ENCODE measurements at places on chromosomes 7 and 10. TPM values are rescaled to one million over a fixed set of nuclear protein-coding genes. Genes with fewer than 3 reads are reported as not detected.

The AKR1C4 gene
- not detected for total RNA-seq

DNA sequence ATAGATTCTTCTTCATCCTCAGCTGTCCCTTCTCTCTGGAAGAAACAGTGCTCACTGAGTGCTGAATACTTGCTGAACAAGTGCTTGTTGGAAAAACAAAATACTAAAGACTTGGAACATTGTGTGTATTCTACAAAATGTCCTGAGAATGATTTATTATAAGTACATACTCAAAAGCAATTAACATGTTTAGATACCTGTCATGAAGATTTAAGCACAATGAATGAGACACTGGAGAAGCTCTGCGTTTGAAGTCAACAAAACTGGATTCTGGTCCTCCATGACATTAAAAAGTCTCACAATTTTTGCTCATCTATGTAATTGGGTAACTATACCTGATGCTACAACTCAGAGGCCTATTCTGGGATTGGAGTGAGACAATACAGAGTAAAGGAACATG, 34.8 kb upstream of the LAMB1 start:
- H3K4me1 ChIP-seq, result no peaks in the 10 kb centered on the region
- no peak overlapping the region for H3K27ac ChIP-seq
- no peaks in the 10 kb centered on the region for H3K36me3 ChIP-seq
- DNase-seq, result no peak
- H3K27me3 ChIP-seq, result no peaks in the 10 kb centered on the region
- no peak overlapping the region for H3K4me3 ChIP-seq

The ADCYAP1R1 gene
- 88.8 TPM for total RNA-seq

DNA sequence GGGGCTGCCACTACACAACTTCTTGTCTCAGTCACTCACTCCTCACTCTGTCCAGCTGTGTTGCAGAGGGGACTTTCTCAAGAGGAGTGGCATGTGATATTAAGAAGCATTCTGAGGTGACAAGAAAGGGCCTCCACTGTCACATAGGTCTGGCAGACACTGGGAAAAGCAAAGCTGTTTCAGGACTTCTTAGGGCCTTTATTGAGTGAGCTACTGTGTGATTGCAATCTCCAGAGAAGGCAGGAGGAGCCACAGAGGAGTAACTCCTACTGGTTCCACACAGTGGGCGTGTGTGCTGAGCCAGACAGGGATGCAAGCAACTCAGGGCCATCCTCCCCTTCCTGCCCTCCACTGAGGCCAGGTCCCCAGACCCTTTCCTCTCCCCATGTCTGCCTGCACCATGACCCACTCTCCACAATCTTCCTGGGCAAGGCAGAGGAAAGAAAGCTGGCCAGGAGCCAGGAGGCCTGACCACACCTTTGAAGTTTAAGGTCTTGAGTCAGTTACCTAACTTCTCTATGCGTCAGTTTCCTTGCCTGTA, 262.0 kb upstream of the ZMIZ1 start:
- no peak for DNase-seq
- H3K27me3 ChIP-seq, result no peaks in the 10 kb centered on the region
- H3K27ac ChIP-seq, result no peak overlapping the region

The CACNB2 gene
- total RNA-seq, result 32.7 TPM

DNA sequence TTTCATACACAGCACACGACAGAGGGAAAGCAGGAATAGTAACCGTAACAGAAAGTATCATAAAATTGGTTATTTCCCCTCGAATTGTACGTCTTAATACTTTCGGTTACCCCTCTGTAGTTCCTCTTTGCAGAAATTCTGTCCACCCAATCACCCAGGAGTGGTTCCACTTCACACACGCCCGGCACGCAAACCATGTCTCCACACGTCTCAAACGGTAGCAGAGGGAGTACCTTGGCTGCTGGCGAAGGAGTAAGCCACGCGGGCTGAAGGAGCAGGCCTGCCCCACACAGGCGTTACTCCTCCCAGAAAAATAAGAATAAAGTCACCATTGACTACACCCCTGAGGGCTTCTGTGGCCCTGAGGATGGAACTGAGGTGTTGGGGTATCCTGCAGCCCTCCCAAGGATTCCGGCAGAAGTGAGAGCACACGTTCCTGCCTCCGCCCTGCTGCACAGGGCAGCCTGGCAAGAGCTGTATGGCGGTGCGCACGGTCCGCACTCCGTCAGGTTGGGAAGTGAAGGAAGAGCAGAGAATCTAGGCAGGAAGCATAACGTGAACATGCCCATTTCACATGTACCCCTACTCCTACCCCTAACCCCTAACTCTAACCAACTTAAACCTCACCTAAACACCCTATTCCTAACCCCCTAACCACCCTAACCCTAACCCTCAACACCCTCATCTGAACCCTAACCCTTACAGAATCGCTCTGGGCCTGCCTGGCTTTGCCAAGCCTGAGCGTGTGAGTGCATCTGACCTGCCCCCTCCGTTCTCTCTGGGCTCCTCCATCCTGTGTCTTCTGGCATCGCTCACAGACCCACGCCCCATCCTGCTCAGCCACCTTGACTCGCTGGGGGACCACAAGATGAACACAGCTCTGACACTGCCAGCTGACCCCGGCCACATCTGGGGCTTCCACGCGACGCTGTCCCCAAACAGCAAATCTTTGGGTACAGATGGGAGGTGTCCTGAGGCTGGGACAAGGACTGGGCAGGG, 18.2 kb downstream of the GPR146 start:
- DNase-seq, result no peak
- H3K27ac ChIP-seq, result no peak overlapping the region
- H3K27me3 ChIP-seq, result peaks cover 3% of the 10 kb centered on the region

DNA sequence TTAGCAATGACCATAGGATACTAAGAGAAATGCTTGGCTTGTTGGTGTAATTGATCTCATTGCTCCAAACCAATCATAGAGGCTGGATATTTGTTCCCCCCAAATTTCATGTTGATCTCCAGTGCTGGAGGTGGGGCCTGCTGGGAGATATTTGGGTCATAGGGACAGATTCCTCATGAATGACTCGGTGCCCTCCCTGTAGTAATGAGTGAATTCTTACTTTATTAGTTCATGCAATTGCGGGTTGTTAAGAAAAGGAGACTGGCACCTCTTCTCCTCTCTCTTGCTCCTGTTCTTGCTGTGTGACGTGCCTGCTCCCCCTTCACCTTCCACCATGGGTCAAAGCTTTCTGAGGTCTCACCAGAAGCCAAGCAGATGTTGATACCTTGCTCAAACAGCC, 630.1 kb downstream of the CALN1 start:
- no peak overlapping the region for H3K27ac ChIP-seq
- no peak overlapping the region for H3K4me3 ChIP-seq
- no peaks in the 10 kb centered on the region for H3K27me3 ChIP-seq

DNA sequence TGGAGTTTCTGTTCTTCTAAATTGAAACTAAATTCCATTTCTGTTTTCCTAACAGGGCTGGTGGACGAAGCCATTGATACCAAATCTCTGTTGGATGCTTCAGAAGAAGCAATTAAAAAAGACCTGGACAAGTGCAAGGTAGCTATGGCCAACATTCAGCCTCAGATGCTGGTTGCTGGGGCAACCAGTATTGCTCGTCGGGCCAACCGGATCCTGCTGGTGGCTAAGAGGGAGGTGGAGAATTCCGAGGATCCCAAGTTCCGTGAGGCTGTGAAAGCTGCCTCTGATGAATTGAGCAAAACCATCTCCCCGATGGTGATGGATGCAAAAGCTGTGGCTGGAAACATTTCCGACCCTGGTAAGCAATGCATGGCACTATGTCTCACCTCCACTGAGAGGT, 45.6 kb downstream of the AP3M1 start:
- no peak overlapping the region for H3K4me3 ChIP-seq
- no peak for DNase-seq
- H3K4me1 ChIP-seq, result peaks cover 3% of the 10 kb centered on the region
- H3K36me3 ChIP-seq, result peaks cover 48% of the 10 kb centered on the region

The FBXL15 gene
- total RNA-seq, result 14.7 TPM

GRCh38 chr10:91908337-91909116, 759 bp downstream of the FGFBP3 start:
- peaks cover 3% of the 10 kb centered on the region for H3K36me3 ChIP-seq
- H3K4me3 ChIP-seq, result peak overlapping the region; percentile 78
- DNase-seq, result peak; percentile 81
- H3K4me1 ChIP-seq, result peaks cover 8% of the 10 kb centered on the region

The MYO3A gene
- 4.5 TPM for total RNA-seq

DNA sequence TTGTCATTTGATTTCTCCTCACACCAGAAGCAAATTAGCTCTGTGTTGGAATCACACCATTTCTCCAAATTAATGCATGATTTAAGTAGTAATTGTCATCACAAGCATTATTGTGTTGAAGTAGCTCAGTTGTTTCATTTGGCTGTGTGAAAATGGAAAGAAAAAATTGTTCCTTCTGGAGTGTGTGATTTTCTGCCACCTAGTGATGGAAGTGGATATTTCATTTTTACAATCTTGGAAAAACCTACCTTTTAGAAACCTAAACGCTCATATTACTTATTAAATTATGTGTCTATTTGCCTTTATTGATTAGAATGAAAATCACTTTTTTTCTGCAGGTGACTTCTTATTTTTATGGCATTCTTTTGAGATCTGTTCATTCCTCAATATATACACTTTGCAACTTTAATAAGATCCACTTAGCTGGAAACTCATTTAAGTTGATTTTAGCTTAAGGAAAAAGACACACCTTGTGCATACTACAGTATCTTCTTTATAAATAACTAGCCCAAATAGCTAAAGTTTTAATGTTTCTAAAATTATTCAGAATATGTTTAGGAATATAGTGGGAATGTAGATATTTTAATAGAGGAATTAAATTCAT, 50.0 kb downstream of the SRI start:
- no peak overlapping the region for H3K27ac ChIP-seq
- no peaks in the 10 kb centered on the region for H3K4me1 ChIP-seq
- DNase-seq, result peak; percentile 80
- H3K4me3 ChIP-seq, result no peak overlapping the region
- H3K27me3 ChIP-seq, result no peaks in the 10 kb centered on the region
- no peaks in the 10 kb centered on the region for H3K36me3 ChIP-seq

The CYP2C18 gene
- 0.17 TPM for total RNA-seq

DNA sequence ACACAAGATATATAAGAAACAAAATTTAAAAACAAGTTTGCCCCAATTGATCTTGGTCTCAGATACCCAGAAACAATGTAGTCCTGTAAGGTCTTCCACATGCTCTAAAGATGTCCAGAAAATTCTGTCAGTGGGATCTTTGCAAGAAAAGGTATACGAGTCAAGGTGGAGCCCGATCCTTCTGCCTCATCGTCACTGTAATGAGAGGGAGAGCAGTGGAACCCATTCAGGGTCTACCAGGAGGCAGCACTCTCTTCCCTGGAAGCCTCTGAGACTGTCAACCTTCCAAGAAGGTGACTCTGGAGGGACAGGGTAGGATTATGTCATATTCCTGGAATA, 112.8 kb downstream of the JCAD start:
- no peak overlapping the region for H3K4me3 ChIP-seq
- H3K27me3 ChIP-seq, result no peaks in the 10 kb centered on the region
- peak overlapping the region; percentile 29 for H3K27ac ChIP-seq

GRCh38 chr10:92598321-92598720, 5.4 kb downstream of the KIF11 start:
- no peak for DNase-seq
- H3K27me3 ChIP-seq, result no peaks in the 10 kb centered on the region
- no peaks in the 10 kb centered on the region for H3K4me1 ChIP-seq
- H3K27ac ChIP-seq, result no peak overlapping the region
- no peaks in the 10 kb centered on the region for H3K36me3 ChIP-seq
- no peak overlapping the region for H3K4me3 ChIP-seq

DNA sequence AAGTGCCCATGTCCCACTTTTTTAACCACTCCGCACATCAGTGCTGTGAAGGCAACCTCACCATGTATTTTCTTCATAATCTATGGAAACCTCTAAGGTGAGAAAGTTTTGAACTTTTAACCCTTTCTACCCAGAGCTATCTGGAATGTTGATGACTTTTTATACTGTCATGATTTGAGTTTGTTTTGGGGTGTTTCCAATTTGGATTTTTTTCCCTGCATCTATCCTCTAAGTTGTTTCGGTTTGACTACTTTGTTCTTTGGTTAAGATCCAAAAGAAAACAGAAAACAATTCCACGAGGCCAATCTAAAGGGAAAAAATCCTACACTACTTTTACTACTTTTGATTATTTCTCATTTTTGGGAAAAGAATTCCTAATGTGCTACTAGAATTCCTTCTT, 279.7 kb downstream of the USP6NL start:
- peaks cover 36% of the 10 kb centered on the region for H3K4me1 ChIP-seq
- H3K36me3 ChIP-seq, result peaks cover 12% of the 10 kb centered on the region
- no peaks in the 10 kb centered on the region for H3K27me3 ChIP-seq
- no peak for DNase-seq
- peak overlapping the region; percentile 10 for H3K27ac ChIP-seq

- H3K27me3 ChIP-seq, result no peaks in the 10 kb centered on the region
- no peak for DNase-seq
- H3K36me3 ChIP-seq, result peaks cover 93% of the 10 kb centered on the region
- H3K4me3 ChIP-seq, result no peak overlapping the region
- H3K4me1 ChIP-seq, result no peaks in the 10 kb centered on the region
These were observed 9.2 kb downstream of the CPSF4 start for GRCh38 chr7:99447943-99448342.

DNA sequence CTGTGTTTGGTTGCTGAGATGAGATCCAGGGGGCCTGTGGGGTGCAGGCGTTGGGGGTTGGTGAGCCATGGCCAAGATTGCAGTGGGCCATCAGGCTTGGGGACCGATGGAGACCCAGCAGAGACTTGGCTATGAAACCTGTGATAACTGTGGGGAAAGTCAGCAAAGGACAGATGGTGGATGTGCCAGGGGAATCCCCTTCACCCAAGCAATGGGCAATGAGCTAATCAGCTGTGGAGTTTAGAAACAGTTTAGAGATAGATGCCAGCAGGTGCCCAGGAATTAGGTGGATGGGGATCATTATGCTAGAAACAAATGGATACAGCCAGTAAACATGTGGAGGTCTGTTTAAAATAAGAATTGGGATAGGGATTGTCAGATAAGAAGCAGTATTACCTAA, 151.4 kb upstream of the FERD3L start:
- H3K27ac ChIP-seq, result no peak overlapping the region
- H3K4me1 ChIP-seq, result no peaks in the 10 kb centered on the region
- H3K36me3 ChIP-seq, result no peaks in the 10 kb centered on the region
- no peaks in the 10 kb centered on the region for H3K27me3 ChIP-seq
- no peak overlapping the region for H3K4me3 ChIP-seq

GRCh38 chr10:129614341-129614740, 147.3 kb downstream of the MGMT start:
- H3K4me1 ChIP-seq, result no peaks in the 10 kb centered on the region
- H3K27ac ChIP-seq, result no peak overlapping the region
- no peak overlapping the region for H3K4me3 ChIP-seq
- H3K27me3 ChIP-seq, result no peaks in the 10 kb centered on the region
- no peak for DNase-seq
- no peaks in the 10 kb centered on the region for H3K36me3 ChIP-seq

DNA sequence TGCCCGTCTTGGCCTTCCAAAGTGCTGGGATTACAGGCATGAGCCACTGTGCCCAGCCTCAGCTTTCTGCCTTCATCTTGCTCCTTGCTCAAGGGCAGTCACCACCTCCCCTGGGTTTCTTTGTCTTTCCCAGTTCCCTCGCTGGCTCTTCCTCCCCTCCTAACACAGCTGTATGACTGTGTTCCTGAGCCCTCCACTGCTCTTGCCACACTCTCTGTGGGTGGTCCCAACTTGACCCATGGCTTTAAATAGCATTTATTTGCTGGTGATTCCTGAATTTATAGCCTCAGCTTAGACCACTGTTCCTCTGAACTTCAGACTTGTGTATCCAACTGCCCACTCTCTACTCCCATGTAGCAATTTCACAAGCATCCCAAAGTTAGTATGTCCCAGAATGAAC, 181.3 kb downstream of the BAMBI start:
- H3K4me3 ChIP-seq, result no peak overlapping the region
- peaks cover 3% of the 10 kb centered on the region for H3K4me1 ChIP-seq
- no peak for DNase-seq
- H3K36me3 ChIP-seq, result no peaks in the 10 kb centered on the region

GRCh38 chr7:110948280-110948679, 142.6 kb upstream of the LRRN3 start:
- no peak overlapping the region for H3K4me3 ChIP-seq
- no peaks in the 10 kb centered on the region for H3K4me1 ChIP-seq
- no peaks in the 10 kb centered on the region for H3K36me3 ChIP-seq
- H3K27me3 ChIP-seq, result no peaks in the 10 kb centered on the region
- no peak overlapping the region for H3K27ac ChIP-seq
- no peak for DNase-seq

Measured in spinal cord (tissue), 10 donors.